Stimulated activated CD8-positive, alpha-beta memory T cell treated with anti-CD3 and anti-CD28 coated beads, Interleukin-7, amount 100 ng/mL, for 1 hour (primary cell): ENCODE measurements at places on chromosomes 11 and 22.

GRCh38 chr11:86134580-86135318 lies 65.9 kb upstream of the PICALM start:
- no peak for DNase-seq

GRCh38 chr11:119645018-119645417 lies 84.0 kb downstream of the NECTIN1 start:
- DNase-seq: no peak

GRCh38 chr22:43955883-43956782 lies 891 bp downstream of the SAMM50 start:
- DNase-seq: no peak

DNA sequence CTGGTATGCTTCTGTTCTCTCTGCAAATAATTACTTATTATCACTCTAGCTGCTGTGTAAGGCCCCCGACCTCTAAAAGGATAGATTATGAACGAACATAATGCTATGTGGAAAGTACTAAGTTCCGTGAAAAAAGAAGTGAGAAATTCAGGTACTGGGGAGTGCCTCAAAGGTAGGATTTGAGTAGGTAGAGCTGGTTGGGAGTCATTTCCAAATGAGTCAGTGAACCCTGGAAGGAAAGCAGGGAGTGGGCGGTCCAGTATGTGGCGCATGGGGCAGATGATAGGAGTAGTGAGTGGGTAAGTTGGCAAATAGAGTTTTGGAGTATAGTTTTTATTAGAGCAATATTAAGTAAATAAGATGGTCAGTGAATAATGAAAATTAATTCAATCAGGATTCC lies 2.4 kb downstream of the ZC3H12C start:
- no peak for DNase-seq

GRCh38 chr11:110918351-110918750 lies 206.1 kb upstream of the ARHGAP20 start:
- DNase-seq: no peak

DNA sequence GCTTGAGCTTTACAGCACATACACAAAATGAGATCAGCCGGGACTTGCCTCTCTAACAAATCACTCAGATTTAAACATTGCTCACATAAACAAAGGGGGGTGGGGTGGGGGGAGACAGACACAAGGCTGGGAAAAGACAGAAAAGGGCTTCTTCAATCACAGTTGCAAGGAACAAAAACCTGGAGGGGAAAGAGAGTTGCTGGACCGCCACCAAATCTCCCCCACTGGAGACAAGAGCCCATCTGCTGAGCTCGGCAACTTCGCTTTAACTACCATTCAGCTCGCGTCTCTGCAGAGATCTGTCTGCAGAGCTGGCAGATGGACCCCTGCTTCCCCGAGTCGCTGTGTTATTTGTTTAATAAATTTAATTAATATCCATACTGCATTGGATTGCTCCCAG lies 165.0 kb downstream of the RCN1 start:
- no peak for DNase-seq

- no peak for DNase-seq
Observed at GRCh38 chr11:83238111-83238510, 44.6 kb downstream of the ANKRD42 start.

DNA sequence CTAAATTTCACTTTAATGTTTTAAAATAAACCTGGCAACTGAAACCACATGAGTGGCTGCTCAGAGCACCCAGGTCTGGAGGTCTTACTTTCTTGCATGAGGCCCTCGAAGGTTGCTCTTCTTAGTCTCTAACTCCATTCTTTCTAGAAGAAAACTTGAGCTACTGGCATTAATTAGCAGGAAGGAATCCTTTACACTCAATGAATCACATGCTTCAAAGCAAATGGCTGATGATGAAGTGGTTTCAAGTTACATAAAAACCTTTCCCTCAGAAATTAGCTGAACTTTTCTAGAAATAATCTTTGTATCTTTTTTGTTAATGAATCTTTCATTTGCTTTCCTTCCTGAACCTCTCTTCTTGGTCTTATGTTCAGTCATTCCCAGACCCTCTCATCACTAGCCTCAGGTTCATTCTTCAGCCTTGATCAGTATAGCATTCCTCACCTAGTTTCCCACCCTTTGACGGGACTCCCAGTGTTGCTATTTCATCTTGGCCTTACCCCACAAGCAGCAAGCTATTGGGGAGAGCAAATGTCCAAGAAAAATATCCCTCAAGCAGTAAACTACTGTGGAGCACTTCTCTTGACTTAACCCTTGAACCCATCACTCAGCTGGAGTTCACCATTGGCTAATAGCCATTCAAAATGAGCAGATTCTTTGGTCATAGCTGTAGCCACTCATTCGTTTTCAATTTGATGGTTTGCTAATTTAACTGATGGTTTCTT lies 75.1 kb downstream of the INSC start:
- DNase-seq: no peak

GRCh38 chr22:43837666-43838065 lies 24.6 kb downstream of the SULT4A1 start:
- DNase-seq: no peak

- DNase-seq: no peak
Observed at GRCh38 chr11:17743026-17743807, 8.6 kb downstream of the KCNC1 start.

DNA sequence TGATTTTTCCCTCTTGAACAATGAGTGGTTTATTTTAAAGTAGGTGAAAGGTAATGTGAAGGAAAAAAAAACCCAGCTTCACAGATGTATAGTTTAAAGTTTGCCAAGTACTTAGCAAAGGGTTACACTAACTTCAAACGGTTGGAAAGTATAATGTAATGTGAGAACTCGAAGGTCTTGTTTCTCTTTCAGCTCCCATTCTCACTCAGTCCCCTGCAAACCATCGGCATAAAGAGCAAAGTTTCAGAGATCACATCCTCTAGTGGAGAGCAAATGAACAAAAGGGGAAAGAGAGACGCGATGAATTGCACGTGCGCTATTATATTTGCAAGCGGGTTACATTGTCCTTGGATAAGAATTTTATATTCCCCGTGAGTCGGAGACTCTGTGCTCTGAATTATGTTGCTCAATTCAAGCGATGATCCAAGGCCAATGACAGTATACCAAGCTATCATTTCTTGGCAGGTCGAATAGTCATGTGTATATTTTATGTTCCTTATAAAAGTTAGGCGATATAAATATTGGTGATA lies 37.6 kb upstream of the BIRC3 start:
- no peak for DNase-seq

- DNase-seq: no peak
Observed at GRCh38 chr22:45872659-45873263, 104.2 kb downstream of the WNT7B start.

DNA sequence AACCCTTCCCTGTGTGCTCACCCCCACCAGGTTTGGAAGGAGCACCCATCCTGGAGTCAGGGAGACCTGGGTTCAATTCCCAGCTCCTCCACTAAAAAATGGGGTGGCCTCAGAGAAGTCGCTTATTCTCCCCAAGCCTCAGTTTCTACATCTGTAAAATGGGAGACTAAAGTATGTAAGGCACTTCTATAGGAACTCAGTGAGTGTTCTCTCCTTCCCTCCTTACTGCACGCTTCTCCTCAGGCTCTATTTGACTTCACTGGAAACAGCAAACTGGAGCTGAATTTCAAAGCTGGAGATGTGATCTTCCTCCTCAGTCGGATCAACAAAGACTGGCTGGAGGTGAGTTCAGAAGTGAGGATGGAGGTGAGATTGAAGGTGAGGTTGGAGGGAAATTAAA lies 11.3 kb downstream of the NCF4 start:
- DNase-seq: no peak

GRCh38 chr11:88464528-88464927 lies 127.0 kb upstream of the CTSC start:
- DNase-seq: no peak

- no peak for DNase-seq
Observed at GRCh38 chr11:80320226-80320625, 879.4 kb upstream of the TENM4 start.

GRCh38 chr22:38031491-38031890 lies 25.7 kb upstream of the PICK1 start:
- DNase-seq: no peak

- DNase-seq: no peak
Observed at GRCh38 chr11:31826536-31827438, 15.7 kb upstream of the PAX6 start.

DNA sequence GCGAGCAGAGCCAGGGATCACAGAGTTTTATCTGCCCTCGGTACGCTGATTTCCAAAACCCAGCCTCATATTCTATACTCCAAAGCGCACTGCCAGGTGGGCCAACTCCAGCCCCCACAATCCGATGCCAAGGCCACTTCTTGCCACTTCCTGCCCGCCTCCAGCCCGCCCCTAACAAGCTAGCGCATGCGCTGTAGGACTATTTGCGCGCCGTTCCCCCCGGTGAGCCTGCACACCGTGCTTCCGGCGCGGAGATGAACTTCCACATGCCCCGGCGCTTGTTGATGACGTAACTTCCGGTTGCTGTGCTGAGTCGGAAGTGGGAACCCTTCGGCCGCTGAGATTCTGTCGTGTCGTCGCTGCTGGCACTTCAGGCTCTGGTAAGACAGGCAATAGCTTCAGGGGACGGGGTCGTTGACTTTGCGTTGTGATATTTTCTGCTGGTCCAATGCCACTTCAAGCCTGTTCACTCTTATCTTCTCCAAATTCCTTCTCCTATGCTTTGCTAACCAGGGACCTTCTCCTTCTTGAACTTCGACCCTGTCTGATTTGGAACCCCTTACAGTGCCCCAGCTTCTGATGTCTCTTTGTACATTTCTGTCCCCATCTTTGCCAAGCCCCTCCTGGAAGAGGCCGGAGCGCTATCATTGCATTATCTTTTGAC lies at the start of gene UBE4A:
Gene UBE4A, plus strand, starts transcription at position 306 of the 664 bp plus-strand sequence. CDS start 5,481 bp downstream, outside the sequence.
- DNase-seq: peak; percentile 94

DNA sequence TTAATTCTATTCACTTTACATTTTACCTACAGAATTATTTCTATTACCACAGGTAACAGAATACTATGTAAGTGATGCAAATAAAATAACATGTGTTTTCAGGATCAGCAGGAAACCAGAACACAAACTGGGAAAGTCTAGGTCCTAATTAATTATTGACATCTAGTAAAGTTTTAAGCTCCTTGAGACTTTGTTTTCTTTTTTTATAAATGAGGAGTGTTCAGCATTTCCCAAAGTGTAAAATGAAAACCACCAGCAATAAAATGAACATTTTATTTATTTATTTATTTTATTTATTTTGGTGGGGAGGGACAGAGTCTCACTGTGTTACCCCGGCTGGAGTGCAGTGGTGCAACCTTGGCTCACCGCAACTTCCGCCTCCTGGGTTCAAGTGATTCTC lies 123.6 kb downstream of the ARHGAP42 start:
- DNase-seq: no peak

DNA sequence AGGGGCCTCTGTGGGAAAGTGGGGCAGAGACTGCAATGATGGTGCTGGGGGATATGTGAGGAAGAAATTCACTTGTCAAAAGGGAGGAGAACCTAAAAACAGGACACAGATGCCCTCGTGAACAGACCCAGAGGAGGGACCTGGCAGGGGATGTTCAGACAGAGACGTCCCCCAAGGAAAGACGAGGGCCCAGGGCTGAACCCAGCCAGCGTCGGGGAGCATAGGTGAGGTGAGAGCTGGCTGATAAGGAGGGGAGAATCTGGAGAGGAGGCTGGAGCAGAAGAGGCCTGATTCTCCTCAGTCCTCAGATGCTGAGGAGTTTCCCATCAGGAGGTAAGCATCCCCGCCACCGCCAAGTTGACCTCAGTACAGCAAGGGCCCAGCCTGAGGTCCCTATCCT lies 31.4 kb downstream of the IGLL5 start:
- no peak for DNase-seq

DNA sequence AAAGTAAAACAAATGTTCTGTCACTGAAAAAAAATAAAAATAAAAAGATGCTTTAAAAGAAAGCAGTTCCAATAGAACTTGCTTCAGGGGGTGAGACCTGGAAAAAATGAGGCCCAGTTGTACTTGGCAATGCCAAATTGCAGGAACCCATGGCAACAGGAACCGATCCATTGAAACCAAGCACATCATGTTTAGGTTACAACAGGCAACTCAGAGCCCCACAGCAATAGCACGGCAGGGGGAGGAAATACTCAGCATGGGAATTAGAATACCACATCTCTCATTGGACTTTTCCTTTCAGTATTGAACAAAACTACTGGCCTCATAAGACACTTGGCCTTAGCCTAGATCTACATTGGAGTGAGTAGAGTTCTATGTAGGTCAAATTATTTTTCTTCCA lies 84.3 kb downstream of the MSANTD4 start:
- no peak for DNase-seq

DNA sequence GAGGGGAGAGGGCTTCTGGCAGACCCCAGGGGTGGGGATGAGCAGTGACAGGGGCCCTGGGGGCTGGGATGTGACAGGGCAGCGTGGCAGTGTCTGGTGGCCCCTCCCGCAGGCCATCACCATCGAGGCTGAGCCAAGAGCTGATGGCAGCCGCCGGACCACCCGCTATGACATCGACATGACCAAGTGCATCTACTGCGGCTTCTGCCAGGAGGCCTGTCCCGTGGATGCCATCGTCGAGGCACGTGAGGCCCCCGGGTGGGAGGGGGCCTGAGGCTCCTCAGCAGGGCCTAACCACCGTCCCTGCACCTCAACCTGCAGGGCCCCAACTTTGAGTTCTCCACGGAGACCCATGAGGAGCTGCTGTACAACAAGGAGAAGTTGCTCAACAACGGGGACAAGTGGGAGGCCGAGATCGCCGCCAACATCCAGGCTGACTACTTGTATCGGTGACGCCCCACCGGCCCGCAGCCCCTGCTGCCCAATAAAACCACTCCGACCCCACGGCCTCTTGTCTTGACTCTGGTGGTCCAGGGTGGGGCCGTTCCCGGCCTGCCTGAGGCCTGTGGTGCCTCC lies 2.6 kb upstream of the TCIRG1 start:
- DNase-seq: no peak

- DNase-seq: no peak
Observed at GRCh38 chr22:25353516-25354445, 134.3 kb downstream of the CRYBB2 start.

DNA sequence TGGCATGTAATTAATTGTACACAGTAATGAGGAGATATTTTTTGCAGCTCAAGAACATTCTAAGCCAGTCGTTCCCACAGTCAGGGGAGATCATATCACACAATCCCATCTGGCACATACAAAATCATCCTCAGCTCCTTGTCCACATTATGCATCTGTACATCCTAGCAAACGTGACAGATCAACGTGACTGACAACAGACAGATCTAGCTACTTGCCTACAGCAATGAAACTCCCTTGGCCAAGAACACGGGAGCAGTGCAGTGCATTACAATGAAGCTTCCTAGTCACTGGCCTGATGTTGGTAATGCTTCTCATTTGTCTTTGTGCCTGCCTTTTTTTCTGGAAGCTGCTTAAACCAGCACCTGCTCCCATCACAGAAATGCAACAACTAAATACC lies 24.5 kb upstream of the GUCY1A2 start:
- DNase-seq: no peak

DNA sequence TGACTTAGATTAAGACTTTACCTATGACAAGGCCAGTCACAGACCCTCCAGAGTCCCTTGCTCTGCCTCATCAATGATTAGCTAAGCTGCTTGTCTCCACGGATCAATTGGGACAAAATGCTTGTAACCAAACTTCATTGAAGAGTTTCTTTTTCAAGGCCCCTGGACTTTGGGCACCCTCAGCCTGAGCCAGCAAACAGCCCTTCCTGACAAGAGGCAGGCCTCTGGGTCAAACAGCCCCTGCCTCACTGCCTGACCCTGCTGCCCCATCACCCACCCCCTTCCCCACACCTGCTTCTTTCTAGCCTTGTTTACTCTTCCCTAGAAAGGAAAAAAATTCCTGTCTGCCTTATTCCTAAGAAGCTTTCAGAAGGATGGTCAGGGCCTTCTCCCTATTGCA lies 26.3 kb upstream of the CDON start:
- DNase-seq: no peak

- no peak for DNase-seq
Observed at GRCh38 chr11:115737875-115738274, 233.7 kb upstream of the CADM1 start.

GRCh38 chr22:25839755-25840154 lies 97.8 kb downstream of the MYO18B start:
- no peak for DNase-seq
